Kidney (tissue), 22 donors: ENCODE measurements at places on chromosomes 5 and 9. TPM values are rescaled to one million over a fixed set of nuclear protein-coding genes. Genes with fewer than 3 reads are reported as not detected.

DNA sequence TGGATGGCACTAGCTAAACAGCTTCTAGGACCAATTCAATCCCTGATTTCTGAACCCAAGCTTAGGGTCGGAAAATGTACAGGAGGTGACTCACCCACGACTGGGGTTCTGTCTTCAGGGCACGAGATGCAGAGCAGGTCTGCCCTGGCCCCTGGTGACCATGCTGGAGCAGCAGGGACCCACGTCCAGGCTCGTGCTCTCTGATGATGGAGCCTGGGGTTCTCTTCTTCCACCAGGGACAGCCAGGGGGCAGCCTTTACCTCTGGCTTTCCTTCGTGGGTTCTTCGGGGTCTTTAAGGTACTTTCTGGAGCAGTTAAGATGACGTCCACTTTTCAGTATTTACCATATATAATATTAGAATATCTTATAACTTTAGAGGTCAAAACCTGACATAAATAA lies 2.1 kb downstream of the CFAP77 start:
- peak; percentile 60 for DNase-seq

DNA sequence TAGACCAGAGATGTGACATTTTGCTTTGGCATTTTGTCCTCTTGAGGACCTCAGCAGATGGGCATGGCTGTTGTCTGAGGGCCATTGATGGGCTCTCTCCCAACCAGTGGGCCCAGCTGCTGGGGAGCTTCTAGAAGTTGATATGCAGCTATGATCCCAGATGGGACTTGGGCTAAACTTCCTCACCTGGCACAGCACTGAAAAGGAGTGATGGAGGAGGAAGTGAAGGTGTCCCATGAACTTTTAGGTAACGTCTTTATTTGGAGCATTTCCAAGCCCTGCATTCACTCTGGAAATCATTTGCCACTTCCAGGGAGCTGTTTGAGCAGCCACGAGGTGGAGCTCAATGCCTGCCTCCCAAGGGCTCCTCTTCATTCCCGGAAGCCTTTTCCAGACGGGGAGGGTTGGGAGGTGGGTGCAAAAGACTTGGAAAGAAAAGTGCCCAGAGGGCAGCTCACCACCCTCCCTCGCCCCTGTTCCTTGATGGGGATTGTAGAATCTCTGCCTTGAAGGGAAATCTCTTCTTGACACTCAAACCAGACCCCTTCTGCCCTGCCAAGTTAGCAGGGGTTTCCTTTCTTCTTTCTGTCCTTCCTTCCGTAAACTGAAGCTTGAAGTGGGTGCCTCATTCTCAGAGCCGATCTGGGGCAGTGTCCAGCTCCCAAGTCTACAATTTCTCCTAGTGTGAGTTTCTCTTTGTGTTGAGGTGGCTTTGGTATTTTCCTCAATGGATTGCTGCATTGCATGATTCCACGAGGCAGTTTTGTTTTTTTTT lies 18.1 kb upstream of the NEUROG1 start:
- peak; percentile 26 for DNase-seq

- no peak for DNase-seq
These were observed 22.1 kb upstream of the PTGES start for GRCh38 chr9:129774791-129775447.

- DNase-seq: no peak
These were observed 10.0 kb upstream of the SEPTIN8 start for GRCh38 chr5:132787076-132787475.

ANKRD20A1 gene
- total RNA-seq: 4.2 TPM

- DNase-seq: no peak
These were observed 498.2 kb downstream of the CDH12 start for GRCh38 chr5:22354956-22355355.

F2R gene
- 15.3 TPM for total RNA-seq

PCDHB9 gene
- 2.4 TPM for total RNA-seq

DNA sequence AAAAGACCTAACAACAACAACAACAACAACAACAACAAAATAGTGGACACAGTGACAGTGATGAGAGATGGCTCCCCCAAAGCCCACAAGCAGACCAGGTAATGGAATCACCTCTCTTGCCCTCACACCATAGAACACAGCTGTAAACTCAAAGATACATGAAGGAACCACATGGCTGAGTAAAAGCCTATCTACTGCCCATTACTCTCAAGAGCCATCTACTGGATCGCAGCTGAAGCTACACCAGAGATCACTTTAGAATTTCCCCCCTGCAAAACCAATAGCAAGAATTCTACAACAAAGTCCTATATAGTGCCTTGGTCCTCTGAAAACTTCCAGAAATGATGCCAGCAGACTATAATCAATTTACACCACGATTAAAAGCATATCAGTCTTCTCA lies 1537.6 kb upstream of the CDH9 start:
- DNase-seq: no peak

ZBED3 gene
- 20.7 TPM for total RNA-seq

GRCh38 chr9:3401221-3401954 lies 124.4 kb downstream of the RFX3 start:
- DNase-seq: no peak

- no peak for DNase-seq
These were observed 23.0 kb upstream of the MEIKIN start for GRCh38 chr5:131968396-131968954.

- DNase-seq: no peak
These were observed 124.3 kb upstream of the NR3C1 start for GRCh38 chr5:143527808-143528207.

GRCh38 chr9:36116593-36116992 lies 19.9 kb upstream of the GLIPR2 start:
- DNase-seq: no peak

SPDL1 gene
- 6.8 TPM for total RNA-seq

ANKRD31 gene
- 0.38 TPM for total RNA-seq

GRCh38 chr5:155434681-155435080 lies 421.1 kb downstream of the KIF4B start:
- DNase-seq: no peak

SOWAHA gene
- total RNA-seq: 4.1 TPM

TIFAB gene
- total RNA-seq: 0.13 TPM

GRCh38 chr5:57594436-57594835 lies 111.8 kb upstream of the ACTBL2 start:
- no peak for DNase-seq

DNA sequence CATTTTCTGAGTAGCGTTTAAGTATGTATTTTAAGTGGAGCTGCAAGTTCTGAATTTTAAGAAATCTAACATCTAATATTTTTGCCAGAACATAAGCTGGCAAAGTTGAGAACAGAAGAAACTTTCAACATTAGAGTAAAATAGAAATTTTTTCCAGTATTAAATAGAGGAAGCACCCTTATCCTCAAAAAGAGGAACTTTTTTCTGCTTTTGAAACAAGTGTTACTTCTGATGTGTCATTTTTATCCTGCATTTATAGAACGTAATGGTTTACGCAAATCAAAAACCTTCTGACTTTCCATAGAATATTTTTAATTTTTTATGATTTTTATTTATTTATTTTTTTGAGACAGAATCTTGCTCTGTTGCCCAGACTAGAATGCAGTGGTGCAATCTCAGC lies 21.8 kb downstream of the ZBED3 start:
- DNase-seq: no peak

SPEF2 gene
- 19.1 TPM for total RNA-seq

DNA sequence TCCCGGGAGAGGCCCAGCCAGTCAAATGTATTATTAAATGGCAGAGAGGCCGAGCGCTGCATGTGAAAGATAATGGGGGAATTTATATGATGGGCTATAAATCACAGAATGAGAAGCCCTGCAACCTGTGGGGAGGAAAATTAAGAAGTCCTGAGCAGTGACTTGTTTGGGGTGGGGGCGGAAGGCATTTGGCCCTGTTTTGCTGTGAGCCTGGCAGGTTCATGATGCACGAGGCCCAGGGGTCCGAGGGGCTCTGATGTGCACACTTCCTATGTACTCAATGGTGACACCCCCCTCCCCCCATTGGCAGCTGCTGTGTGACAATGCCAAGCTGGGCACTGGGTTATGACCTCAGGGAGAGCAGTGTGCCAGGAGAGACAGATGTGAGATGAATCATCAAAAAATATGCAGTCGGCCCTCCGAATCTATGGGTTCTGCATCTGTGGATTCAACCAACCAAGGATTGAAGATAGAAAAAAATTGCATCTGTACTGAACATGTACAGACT lies 13.7 kb upstream of the DAB2IP start:
- DNase-seq: no peak

CNTNAP3B gene
- 26.3 TPM for total RNA-seq

- no peak for DNase-seq
These were observed 88.9 kb downstream of the EBF1 start for GRCh38 chr5:159010661-159011442.

- no peak for DNase-seq
These were observed 3.5 kb downstream of the NRARP start for GRCh38 chr9:137298401-137299202.

GRCh38 chr9:6199596-6199995 lies 16.0 kb upstream of the IL33 start:
- DNase-seq: no peak

DNA sequence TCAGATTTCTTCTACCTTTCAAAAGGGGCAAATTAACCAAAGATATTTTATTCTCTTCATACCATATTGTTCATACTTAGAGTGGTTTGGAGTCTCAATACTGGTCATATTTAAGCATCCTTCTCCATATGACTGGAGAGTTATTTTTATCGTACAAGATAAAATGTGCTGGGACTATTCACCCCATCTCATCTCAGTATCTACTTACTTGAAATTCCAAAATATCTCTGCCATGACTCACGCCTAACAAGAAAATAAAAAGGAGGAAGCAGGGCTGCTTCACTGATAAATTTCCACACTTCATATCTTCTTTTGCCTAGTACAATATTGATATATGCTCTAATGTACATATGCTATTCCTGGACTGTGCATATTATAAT lies 277.9 kb upstream of the CDH9 start:
- DNase-seq: no peak

LECT2 gene
- total RNA-seq: not detected

- DNase-seq: no peak
These were observed 45.2 kb downstream of the SEMA5A start for GRCh38 chr5:9500625-9501024.

DNA sequence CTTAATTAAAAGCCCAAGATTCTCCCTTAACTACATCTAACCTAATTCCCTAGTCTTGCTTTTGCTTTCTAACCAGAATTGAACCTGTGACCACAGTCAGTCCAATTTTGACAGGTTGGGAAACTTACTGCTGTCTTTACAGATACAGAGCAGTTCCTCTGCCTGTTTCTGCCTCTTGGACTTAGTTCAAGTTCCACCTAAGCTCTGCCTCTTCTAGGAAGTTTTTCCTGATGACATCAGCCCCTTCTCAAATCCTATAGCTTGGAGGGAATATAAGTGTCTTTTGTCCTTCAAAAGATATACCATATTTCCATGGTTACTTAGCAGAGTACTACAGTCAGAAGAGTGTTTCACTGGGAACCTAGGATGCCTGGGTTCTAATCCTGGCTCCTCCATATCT lies 31.7 kb downstream of the BRINP1 start:
- DNase-seq: no peak

IRX1 gene
- 62.0 TPM for total RNA-seq

DNA sequence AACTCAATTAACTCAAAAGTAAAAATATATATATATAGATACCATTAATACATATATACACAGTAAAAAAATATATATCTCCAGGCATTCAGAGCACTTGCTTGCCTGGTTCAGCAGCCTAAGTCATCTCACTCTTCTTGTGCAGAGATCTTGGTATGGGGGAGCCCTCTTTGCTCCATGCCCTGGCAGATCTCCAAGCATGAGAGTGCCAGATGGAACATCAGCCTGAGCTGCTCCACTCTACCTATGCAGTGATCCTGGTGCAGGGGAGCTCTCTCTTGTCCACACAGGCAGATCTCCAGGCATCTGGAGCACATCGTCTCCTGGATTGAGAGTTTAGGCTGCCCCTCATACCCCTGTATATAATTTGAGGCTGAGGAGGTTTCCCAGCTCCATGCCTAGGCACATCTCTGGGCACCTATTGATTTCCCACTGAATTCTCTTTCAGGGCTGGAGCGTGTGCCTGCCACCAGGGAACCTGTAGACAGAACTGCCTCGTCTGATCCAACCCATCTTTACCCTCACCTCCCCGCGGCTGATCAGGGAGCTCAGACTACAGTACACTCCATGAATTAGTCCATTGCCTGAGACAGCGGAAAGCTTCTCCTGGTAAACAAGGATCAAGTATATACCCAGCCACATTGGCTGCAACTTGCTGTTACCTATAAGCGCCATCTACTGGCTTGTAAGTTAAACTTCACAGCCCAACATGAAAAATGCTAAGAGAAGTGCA lies 342.4 kb upstream of the GRIA1 start:
- no peak for DNase-seq

GRXCR2 gene
- total RNA-seq: not detected

CARTPT gene
- total RNA-seq: not detected
